Cardiac muscle cell (in vitro differentiated cells and primary cell): ENCODE measurements at places on chromosomes 6 and 20.

- H3K4me1 ChIP-seq, result peaks cover 15% of the 10 kb centered on the region
- DNase-seq, result no peak
- H3K36me3 ChIP-seq, result no peaks in the 10 kb centered on the region
- no peaks in the 10 kb centered on the region for H3K27me3 ChIP-seq
- no peak overlapping the region for H3K4me3 ChIP-seq
Observed at GRCh38 chr6:119284861-119285521, 64.6 kb downstream of the MAN1A1 start.

- H3K36me3 ChIP-seq, result no peaks in the 10 kb centered on the region
- DNase-seq, result no peak
- no peak overlapping the region for H3K4me3 ChIP-seq
- H3K27me3 ChIP-seq, result peaks cover 51% of the 10 kb centered on the region
- no peak overlapping the region for H3K27ac ChIP-seq
Observed at GRCh38 chr6:44272529-44272928, 2.3 kb downstream of the TMEM151B start.

- no peaks in the 10 kb centered on the region for H3K4me1 ChIP-seq
- H3K4me3 ChIP-seq, result no peak overlapping the region
- H3K27me3 ChIP-seq, result no peaks in the 10 kb centered on the region
- no peaks in the 10 kb centered on the region for H3K36me3 ChIP-seq
- no peak for DNase-seq
Observed at GRCh38 chr6:16625291-16626265, 135.7 kb downstream of the ATXN1 start.

GRCh38 chr6:30882759-30883684, 1.3 kb upstream of the DDR1 start:
- H3K27ac ChIP-seq, result peak overlapping the region; percentile 94
- DNase-seq, result no peak
- H3K4me3 ChIP-seq, result peak overlapping the region; percentile 63
- H3K36me3 ChIP-seq, result no peaks in the 10 kb centered on the region

- H3K27me3 ChIP-seq, result peaks cover 78% of the 10 kb centered on the region
- DNase-seq, result peak; percentile 38
- peak within 1 kb of the TSS; percentile 40 for H3K4me3 ChIP-seq
- no peaks in the 10 kb centered on the region for H3K4me1 ChIP-seq
- no peaks in the 10 kb centered on the region for H3K36me3 ChIP-seq
Observed at GRCh38 chr6:166308033-166308768, at the start of gene PRR18. PRR18 (minus strand) TSS chr6:166308392; CDS start chr6:166308142, 250 bp downstream.

- peaks cover 43% of the 10 kb centered on the region for H3K4me1 ChIP-seq
- H3K27me3 ChIP-seq, result no peaks in the 10 kb centered on the region
- DNase-seq, result no peak
- no peaks in the 10 kb centered on the region for H3K36me3 ChIP-seq
Observed at GRCh38 chr6:124772733-124773319, 189.4 kb upstream of the RNF217 start.

DNA sequence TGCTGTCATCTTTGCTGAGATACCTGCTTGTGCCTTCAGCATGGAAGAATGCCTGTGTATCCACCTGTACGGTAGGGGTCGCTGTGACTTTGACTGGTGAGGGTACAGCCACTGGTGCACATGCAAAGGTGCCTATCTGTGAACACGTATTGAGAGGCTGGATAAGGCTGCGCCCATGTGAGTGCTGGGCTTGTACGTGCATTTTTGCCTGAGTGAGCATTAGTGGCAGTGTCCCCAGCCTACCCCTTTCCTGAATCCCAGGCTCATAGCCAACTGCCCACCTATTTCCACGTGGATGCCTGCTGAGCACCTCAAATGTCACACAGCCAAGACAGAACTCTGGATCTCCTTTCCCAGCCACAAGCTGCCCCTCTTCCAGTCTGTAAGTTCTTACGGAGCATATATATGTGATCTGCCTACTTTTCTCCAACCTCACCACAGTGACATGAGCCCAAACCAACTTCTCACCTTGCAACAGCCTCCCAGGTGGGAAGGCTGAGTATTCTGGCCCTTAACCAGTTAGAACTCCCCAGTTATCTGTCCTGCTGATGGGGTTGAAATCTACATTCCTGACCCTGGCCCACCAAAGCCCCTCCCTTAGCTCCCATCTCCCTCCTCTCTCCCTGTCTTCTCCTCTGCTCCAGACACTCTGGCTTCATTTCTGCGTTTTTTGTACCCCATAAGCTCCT, 1.1 kb upstream of the SLC2A10 start:
- H3K36me3 ChIP-seq, result no peaks in the 10 kb centered on the region
- no peak overlapping the region for H3K27ac ChIP-seq
- DNase-seq, result no peak
- H3K27me3 ChIP-seq, result no peaks in the 10 kb centered on the region
- no peaks in the 10 kb centered on the region for H3K4me1 ChIP-seq

DNA sequence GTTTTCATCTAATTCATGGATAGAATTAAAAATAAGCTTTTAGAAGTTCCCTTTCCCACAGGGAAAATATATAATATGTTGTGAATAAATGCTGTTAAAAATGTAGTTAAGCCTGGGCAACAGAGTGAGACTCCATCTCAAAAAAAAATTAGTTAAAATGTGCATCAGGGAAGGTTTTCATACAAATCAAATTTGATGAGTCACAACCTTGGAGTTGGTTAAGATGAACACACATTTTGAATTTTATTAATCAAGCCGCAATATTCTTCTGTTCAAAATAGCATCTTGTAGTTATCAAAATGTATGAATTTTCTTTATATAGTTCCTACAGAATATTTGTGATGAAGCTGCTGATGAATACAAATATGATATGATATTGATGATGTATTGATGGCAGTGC, 30.9 kb upstream of the SERPINB9 start:
- H3K4me3 ChIP-seq, result no peak overlapping the region
- DNase-seq, result no peak
- no peak overlapping the region for H3K27ac ChIP-seq
- no peaks in the 10 kb centered on the region for H3K36me3 ChIP-seq
- H3K4me1 ChIP-seq, result peaks cover 14% of the 10 kb centered on the region

DNA sequence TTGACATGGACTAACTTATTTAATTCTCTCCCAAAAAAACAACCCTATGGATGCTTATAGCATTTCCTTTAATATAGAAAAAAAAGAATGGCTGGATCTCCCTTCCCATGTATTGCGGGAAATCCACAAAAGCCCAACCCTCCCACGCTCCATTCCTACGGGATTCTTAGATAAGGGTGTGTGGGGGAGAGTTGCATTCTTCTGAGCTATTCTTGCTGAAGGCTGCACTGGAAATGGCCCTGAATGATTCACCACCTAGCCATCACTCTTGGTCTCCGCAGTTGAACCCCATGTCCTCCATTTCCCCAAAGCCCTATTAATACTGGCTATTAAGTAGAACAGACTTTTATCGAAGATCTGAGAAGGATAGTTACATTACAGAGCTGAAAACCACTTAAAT, 41.9 kb upstream of the ADGRF5 start:
- no peaks in the 10 kb centered on the region for H3K4me1 ChIP-seq
- H3K36me3 ChIP-seq, result no peaks in the 10 kb centered on the region
- DNase-seq, result no peak

DNA sequence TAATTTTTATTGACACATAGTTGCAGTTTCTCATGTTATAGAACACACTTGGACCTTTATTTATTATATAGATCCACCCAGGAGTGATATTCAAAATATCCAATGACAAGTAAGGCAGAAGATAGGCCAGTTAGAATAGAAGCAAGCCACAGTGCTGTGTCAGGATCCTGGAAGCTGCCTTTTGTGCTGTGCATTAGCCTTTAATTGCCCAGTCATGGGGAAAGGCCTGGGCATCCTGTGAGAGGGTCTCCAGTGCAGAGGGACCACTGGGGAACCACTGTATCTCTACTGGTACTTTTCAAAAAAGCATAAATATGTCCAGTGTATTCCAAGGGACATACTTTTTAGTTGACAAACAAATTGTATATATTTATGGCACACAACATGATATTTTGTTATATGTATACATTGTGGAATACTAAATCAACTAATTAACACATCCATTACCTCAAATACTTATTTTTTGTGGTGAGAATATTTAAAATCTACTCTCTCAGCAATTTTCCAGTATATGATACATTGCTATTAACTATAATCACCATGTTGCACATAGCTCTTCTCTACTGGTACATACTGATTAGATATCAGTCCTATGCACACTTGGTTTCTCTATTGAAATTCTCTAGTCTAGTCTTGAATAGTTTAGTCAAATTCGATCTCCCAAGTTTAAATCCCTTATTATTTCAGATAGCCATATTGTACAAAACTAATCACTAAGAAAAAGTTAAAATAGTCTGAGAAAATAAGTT, 59.5 kb downstream of the CDC40 start:
- H3K27ac ChIP-seq, result no peak overlapping the region
- no peaks in the 10 kb centered on the region for H3K4me1 ChIP-seq
- no peak overlapping the region for H3K4me3 ChIP-seq
- H3K36me3 ChIP-seq, result no peaks in the 10 kb centered on the region
- H3K27me3 ChIP-seq, result no peaks in the 10 kb centered on the region
- DNase-seq, result no peak

GRCh38 chr6:20680697-20681165, 146.5 kb downstream of the CDKAL1 start:
- no peak overlapping the region for H3K4me3 ChIP-seq
- peaks cover 3% of the 10 kb centered on the region for H3K4me1 ChIP-seq
- H3K36me3 ChIP-seq, result no peaks in the 10 kb centered on the region
- H3K27ac ChIP-seq, result peak overlapping the region; percentile 16
- no peaks in the 10 kb centered on the region for H3K27me3 ChIP-seq

DNA sequence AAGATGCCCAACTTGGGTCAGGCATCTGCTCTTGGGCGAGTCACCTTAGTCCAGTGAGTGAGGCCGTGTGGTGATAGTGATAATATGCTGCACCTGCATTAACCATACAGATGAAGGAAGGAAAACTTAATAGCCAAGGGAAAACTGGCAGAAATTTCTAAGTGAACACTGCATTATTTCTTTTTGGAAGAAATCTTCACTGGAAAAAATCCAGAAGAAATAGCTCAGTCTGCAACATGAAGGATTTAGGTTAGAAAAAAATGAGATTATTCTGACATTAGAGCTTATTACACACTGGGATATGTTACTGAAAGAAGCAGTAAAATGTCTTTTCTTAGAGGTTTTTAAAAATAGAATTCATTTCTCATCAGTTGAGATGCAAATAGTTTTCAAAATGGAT, 947.3 kb downstream of the KIF16B start:
- no peaks in the 10 kb centered on the region for H3K36me3 ChIP-seq
- no peak for DNase-seq
- H3K27ac ChIP-seq, result no peak overlapping the region
- H3K4me1 ChIP-seq, result no peaks in the 10 kb centered on the region
- no peaks in the 10 kb centered on the region for H3K27me3 ChIP-seq
- H3K4me3 ChIP-seq, result no peak overlapping the region

DNA sequence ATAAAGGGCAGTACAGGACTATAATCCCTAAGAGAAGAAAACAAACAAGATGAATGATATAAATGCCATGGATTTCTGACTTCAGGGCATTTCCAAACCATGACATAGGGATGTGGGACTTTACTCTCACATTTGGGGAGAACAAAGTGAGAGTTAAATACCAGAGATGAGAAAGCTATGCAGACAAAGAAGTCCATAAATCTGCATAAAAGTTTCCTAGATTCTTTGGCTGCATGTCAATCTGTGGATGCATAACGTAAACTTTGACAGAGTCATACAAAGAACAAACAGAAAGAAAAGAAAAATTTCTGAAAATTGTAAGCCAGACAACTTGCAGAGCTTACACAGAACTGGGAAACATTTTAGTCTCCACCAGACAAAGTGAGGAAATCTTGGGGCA, 11.7 kb downstream of the EPM2A start:
- H3K27ac ChIP-seq, result no peak overlapping the region
- DNase-seq, result no peak
- H3K4me3 ChIP-seq, result no peak overlapping the region
- H3K4me1 ChIP-seq, result no peaks in the 10 kb centered on the region

GRCh38 chr20:24703284-24703610, 233.8 kb downstream of the SYNDIG1 start:
- no peak for DNase-seq
- H3K36me3 ChIP-seq, result no peaks in the 10 kb centered on the region
- H3K4me3 ChIP-seq, result no peak overlapping the region
- peaks cover 5% of the 10 kb centered on the region for H3K27me3 ChIP-seq

GRCh38 chr6:148954461-148954860, 207.6 kb downstream of the UST start:
- H3K4me3 ChIP-seq, result no peak overlapping the region
- no peak for DNase-seq
- H3K4me1 ChIP-seq, result peaks cover 22% of the 10 kb centered on the region
- H3K27me3 ChIP-seq, result no peaks in the 10 kb centered on the region
- no peaks in the 10 kb centered on the region for H3K36me3 ChIP-seq

DNA sequence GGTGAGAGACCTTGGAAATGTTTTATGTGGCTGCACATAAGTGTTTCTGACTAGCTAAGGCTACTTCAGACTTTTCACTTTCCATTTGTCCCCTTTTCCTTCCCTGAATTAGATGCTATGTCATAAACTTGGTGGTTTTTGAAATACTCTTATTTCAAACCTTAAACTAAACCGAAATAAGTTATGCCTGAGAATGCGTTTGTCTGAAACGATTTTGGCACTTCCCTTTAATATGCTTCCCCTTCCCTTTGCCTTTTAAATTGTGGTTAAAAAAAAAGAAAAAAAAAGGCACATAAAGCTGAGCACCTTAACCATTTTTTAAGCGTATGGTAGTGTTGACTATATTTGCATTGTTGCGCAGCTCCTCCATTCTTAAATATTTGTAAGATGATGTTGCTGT, 14.3 kb downstream of the ZNF451 start:
- H3K4me1 ChIP-seq, result no peaks in the 10 kb centered on the region
- H3K27ac ChIP-seq, result no peak overlapping the region
- DNase-seq, result no peak
- H3K36me3 ChIP-seq, result peaks cover 49% of the 10 kb centered on the region

- no peaks in the 10 kb centered on the region for H3K4me1 ChIP-seq
- H3K4me3 ChIP-seq, result no peak overlapping the region
- no peaks in the 10 kb centered on the region for H3K27me3 ChIP-seq
- no peak overlapping the region for H3K27ac ChIP-seq
- peak; percentile 41 for DNase-seq
- no peaks in the 10 kb centered on the region for H3K36me3 ChIP-seq
Observed at GRCh38 chr6:117346142-117346930, 79.4 kb downstream of the ROS1 start.

DNA sequence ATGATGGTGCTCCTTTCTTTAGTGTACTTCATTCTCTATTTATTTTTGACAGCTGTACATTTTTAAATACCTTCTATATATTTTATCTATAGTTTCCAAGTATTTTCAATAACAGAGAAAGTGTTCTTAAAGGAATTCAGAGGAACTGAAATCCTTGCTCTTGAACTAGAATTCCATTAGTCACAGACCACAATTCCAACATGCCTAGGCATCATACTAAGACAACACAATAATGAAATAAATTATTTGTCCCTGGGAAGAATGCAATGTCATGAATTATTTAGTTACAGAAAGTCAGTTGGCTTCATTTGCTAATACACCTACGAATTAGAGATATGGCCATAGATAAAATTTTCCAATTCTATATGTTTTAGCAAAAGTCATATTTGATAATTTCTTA, 671.2 kb downstream of the EPHA7 start:
- H3K36me3 ChIP-seq, result no peaks in the 10 kb centered on the region
- no peak for DNase-seq
- H3K27me3 ChIP-seq, result no peaks in the 10 kb centered on the region
- no peak overlapping the region for H3K27ac ChIP-seq
- H3K4me1 ChIP-seq, result no peaks in the 10 kb centered on the region
